ENCODE measurements at places on chromosomes 4 and X.

DNA sequence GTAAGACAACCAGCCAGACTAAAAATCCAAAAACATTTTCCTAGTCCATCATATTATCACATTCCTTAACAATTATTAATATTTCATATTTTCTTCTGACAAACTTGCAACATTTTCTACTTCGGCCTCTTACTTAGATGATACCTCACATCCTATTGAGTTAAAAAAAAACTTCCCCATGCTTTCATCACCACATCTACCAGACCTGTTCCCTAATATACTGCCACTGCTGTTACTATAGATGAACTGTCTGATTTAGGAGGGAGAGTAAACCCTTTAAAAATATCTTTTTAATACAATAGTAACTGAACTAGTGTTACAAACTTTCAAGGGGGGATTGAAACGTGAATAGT lies 1.5 kb downstream of the FAM200B start:
- no peak for DNase-seq

- no peak for DNase-seq
These were observed 125.2 kb downstream of the NEXMIF start for GRCh38 chrX:74800062-74800461.

- no peak for DNase-seq
These were observed 10.3 kb upstream of the PLCXD1 start for GRCh38 chrX:270848-271367.

GRCh38 chrX:11427453-11428071 lies 134.3 kb downstream of the AMELX start:
- DNase-seq, result no peak

- DNase-seq, result no peak
These were observed 9.7 kb downstream of the CXorf38 start for GRCh38 chrX:40637687-40638086.

DNA sequence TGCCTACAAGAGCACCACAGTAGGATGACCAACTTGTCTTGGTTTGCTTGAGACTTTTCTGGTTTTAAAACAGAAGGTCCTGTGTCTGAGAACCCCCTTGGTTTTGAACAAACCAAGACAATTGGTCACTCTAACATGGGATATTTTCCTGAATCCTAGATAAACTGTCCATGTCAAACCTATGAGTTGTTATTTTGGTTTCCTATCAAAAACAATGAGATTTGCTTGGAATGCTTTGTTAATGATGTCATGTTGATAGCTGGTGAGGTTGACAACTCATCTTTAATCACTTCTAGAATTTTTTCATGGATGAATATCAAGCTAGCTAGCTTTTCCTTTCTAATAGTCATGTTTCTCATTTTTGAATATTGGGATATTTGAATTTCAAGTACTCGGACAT lies 518.3 kb upstream of the ARX start:
- no peak for DNase-seq

DNA sequence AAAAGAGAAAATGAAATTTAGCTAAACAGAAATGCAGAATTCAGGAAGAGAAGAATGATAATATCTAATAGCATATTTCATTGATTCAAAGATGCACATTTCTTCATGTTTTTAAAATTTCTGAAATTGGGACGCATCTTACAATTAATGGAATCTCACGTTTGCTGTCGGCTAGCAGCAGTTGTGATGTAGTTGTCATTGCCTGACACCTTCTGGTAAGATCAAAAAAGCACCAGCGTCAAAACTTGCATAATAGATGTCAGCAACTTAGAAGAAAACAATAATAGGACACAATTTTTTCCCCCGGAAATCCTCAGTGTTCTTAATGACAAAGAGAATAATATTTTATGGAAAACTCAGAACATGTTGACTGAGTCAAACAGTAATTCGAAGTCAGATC lies 29.8 kb upstream of the SLC7A3 start:
- no peak for DNase-seq

GRCh38 chr4:28565396-28565795 lies 1704.8 kb downstream of the STIM2 start:
- no peak for DNase-seq

- DNase-seq, result no peak
These were observed 966 bp downstream of the PDGFC start for GRCh38 chr4:156970501-156971164.

DNA sequence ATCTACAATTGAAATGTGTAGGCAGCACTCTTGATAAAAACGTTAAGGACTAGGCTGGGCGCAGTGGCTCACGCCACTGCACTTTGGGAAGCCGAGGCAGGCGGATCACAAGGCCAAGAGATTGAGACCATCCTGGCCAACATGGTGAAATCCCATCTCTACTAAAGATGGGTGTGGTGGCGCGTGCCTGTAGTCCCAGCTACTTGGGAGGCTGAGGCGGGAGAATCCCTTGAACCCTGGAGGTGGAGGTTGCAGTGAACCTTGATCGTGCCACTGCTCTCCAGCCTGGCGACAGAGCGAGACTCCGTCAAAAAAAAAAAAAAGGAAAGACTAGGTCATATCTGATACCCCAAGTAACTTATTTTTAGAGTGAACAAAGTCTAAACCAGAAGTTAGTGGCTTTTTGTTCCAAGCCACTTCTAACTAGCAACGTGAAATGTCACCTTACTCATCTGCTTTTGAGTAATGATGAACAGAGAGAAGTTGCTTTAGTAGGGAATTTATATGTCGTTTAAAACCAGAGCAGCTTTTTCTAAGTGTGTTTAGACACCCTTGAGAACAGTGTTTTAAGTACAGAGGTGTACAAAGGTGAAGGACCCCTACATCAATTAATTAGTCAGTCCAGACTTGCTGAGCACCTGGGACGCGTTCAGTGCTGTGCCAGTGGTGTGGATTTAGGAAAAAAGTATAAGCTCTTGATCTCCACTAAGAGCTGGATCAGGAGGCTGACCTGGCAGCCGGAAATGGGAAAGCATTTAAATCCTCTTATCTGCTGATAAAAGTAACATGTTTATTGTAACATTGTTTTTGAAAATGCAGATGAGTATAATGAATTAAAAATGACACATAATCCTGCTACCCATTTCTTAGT lies 23.5 kb downstream of the SPRY1 start:
- DNase-seq, result no peak

GRCh38 chr4:48343551-48343950 lies 2.2 kb downstream of the SLAIN2 start:
- DNase-seq, result no peak

DNA sequence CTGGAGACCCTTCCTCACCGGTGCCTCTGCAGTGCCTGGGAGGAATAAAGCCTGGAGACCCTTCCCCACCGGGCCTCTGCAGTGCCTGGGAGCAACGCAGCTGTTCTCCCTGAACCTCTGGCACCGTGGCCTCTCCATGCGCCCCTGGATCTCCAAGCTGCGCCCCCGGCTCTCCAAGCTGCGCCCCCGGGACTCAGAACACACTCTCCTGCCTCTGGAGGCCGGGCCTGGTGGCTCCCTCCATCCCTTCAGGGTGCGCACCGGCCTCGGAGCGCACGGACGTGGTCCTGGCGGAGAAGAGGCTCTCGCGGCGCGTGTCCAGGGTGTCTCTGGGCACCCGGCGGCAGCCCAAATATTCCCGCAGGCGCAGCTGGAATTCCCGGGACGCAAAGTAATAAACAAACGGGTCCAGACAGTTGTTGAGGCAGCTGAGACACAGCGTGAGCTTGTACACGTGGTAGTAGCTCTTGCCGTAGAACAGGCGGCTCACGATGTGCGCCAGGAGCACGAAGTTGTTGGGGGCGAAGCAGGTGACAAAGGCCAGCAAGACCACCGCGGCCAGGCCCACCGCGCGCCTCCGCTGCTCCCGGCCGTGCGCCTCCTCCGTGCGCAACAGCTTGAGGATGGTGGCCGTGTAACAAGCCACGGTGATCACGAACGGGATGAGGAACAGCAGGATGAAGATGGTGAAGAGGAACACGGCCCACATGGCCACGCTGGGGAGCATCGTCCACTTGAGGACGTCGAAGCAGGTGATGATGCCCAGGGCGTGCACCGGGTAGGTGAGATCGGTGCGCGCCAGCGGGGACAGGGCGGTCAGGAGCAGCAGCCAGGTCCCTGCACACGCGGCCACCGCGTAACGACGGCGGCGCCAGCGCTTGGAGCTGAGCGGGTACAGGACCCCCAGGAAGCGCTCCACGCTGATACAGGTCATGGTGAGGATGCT lies 12.8 kb upstream of the ASMTL start:
- no peak for DNase-seq

- no peak for DNase-seq
These were observed 49.3 kb upstream of the HMX1 start for GRCh38 chr4:8920969-8921368.

DNA sequence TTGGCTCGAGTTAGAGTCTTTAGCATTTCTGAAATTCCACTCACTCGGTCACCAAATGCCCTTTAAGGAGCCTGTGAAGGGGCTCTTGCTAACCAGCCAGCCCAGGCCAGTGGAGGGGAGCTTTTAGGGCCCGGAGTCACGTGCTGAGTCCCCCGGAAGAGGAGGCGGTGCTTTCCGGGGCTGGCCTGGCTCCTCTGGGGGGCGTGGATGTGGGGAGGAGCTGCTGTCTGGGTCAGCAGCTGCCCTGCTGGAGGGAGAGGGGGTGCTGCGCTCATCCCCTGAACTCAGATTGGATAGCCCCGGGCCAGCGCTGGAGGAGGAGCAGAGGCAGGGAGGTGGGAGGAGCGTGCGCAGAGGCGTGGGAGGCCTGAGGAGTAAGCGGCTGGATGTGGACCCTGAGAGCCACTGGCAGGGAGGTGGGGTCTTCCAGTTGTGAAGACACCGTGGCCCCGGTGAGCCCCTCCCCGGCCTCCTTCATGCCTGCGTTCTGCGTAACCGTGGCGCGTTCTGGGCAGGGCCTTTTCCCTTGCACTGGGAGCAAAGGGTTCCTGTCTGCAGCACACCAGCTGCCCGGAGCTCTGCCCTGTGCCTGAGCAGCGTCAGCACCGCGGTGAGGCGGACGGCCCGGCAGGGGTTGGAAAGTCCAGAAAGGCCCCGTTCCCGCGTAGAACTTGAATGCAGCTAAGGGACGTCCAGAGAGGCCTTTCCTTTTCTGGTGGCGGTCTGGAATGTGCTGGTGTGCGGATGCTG lies 19.7 kb downstream of the MAEA start:
- no peak for DNase-seq

DNA sequence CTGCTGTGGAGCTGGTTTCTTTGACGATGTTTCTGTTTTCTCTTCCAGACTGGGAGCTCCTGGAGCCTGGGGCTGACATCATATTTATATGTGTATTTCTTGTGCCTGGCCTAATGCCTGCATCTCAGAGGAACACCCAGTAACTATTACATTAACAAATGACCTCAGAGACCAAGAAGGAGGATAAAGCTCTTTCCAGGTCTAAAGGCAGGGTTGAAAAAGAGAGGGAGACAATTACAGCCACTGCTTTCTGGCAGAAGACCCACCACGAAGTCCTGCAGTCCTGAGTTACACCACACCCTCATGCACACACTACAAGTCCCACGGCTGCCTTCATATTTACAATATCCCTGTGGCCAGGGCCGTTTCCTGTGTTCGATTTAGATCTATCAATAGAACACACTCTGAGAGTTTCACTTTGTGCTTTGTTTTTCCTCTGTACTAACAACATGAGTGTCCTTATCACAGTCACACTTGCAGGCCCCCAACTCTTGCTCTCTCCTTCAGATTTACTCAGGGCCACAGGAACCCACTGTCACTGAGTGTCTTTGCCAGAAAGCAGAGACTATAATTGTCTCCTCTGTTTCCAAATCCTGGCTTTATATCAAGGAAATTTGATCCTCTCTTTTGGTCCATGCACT lies 535.5 kb downstream of the MID1IP1 start:
- no peak for DNase-seq

DNA sequence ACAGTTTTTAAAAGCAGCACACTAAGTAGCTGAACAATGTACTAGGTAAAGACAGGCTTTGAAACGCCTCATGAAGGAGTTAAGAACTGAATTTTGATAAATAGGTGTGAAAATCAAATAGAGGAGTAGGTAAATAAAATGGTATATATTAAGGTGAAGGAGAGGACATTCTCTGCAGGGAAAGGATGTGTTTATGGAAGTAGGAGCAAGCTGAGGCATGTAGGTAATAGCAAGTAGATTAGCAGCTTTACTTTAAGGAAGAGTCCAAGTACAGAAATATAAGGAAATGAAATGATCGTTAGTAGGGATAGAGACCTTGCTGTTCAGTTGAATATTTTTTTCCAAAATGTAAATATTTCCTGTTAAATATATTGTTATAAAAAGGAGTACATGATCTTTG lies 12.5 kb downstream of the METAP1 start:
- no peak for DNase-seq

DNA sequence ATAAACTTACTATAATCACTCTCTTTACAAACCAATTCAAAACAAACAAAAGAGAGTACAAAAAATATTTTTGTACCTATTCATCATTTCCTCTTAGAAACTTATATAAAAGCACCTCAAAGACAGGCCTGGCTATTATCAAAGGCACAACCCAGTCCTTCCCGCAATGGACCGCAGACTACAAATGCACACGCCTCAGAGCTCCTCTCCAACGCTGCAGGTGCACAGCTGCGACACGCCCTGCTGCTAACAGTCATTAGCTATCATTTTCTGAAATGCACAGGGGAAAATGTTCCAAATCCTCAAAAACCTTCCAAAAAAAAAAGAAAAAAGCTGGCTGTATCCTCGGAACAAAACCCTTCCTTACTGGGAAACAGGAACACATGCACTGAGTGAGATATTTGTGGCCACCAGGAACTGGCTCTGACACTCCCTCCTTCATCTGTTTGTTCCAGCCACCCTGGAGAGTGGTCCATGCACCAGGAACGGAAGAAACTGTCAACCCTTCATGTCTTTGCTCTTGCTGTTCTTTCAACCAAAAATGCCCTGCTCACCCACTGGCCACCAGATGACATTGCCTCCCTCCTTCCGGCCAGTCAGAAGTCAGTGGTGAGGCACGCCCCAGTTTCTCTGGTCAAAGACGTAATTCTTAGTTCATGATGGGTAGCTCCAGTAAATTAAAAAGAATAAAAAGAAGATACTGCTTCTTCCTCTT lies 16.7 kb downstream of the IRF2 start:
- DNase-seq, result no peak

- no peak for DNase-seq
These were observed 616 bp upstream of the KLHL34 start for GRCh38 chrX:21658746-21659145.

DNA sequence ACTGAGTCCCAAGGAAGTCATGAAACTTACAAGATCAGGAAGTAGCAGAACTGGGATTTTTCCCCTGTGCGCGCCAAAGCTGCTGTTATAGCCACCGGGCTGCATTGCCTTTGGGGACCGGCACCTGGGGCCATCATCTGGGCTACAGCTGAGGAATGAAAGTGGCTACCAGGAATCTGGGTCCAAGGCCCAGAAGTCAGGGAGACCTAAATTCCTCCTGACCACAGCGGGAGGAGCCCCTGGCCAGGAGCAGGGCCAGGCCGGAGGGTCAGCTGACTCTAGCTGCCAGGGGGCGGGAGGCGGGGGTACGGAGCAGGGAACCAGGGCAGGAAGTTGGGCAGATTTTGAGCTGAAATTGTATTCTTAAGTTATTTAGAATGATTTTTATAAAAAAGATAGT lies 242.4 kb downstream of the EVC2 start:
- no peak for DNase-seq

- no peak for DNase-seq
These were observed 45.0 kb upstream of the TNIP3 start for GRCh38 chr4:121209171-121209570.

DNA sequence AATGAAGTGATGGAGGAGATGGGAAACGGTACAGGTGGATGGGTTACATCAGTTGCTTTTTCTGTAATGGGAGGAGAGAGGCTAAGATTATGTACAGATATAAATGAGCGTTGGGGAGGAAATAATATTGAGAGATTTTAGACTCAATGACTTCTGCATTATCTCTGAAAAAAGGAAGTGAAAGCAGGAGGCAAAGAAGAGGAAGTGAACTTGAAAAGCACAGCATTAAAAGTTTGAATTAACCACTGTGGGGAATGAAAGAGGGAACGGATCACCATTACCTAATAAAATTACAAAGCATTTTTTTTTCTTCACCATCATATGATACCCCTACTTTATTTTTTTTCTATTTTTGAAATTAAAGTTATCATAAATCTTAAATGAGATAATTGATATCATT lies 1025.5 kb downstream of the RPA4 start:
- DNase-seq, result no peak
